ENCODE measurements at places on chromosomes 2 and 18.

DNA sequence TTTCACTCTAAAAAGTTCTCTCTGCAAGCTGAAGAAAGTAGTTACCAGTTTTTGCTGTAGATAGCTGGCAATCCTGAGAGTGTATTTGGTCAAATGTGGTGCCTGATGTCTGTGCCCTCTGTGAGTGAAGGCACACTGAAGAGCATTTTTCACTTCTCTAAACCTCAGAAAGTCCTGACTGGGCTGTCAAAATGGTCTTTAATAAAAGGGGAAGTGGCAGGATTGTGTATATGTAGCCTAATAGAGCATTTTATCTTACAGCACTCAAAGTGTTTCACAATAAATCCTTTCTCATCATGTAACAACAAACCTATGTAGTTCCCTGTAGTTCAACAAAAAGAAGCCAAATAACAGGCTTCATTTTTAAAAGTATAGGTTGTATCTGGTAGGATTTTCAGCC lies 1552.3 kb upstream of the SLC39A10 start:
- peak; percentile 6 for DNase-seq

DNA sequence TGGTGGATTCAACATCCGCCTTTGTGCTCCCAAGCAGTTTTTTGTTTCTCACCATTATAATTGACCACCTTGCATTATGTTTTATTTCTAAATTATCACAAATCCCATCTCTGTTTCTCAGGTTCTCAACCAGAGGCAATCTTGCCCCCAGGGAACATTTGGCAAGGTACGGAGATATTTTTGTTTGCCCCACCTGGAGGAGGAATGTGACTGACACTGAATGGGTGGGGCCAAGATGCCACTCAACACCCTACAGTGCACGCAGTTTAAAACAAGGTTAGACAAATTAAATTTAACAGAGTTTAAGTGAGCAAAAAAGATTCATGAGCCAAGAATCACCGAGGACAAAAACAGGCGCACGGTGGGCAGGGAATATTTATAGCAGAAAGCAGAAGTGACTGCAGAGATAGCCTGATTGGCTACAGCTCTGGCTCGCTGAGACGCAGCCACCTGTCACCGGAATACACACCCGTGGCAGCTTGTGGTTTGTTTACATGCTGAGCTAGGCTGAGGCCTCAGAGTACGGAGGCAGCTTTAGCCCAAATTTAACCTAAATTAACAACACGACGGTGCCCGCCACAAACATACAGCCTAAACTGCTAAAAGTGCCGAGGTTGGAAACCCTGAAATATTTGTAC lies 150.0 kb upstream of the ALKAL2 start:
- no peak for DNase-seq

DNA sequence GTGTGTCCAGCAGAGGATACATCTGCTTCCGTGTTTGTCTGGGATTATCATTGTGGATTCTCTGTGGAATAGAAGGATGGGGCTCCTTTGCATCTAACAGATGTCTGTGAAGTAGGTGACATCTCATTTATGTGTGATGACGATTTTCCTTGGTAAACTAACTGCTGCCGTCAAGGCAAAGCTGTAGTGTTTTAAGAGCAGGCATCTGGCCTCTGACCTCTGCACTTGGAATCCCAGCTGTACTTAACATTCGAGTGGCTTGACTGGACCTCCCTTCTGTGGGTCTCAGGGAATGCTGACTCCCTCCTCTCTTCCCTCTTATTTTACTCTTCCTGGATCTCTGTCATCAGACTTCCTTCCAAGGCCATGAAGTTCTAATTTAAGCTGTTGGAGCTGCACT lies 56.4 kb downstream of the DCDC2C start:
- no peak for DNase-seq

- DNase-seq: no peak
These were observed 149.8 kb downstream of the TSN start for GRCh38 chr2:121905201-121905600.

DNA sequence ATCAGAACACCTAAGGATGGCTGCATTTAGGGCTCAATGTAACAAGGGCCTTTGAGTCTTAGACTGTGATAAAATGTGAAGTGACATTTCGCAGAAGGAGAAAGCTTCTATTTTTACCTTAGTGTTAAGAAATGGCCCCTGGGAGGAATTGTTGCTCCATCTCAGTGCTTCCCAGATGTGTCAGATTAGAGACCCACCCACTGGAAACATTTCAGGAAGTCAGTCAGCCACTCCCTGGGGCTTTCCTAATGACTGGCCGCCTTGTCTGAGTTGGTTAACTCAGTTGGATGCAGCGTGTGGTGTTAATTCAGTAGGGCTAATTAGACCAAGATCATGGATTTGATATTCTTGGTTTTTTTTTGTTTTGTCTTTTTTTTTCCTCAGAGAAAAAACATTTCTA lies 355.9 kb downstream of the PIK3C3 start:
- DNase-seq: peak; percentile 5

- no peak for DNase-seq
These were observed 4.1 kb downstream of the ITGA4 start for GRCh38 chr2:181461056-181461997.

- DNase-seq: peak; percentile 79
These were observed 198.2 kb upstream of the SPRED2 start for GRCh38 chr2:65630643-65631042.

DNA sequence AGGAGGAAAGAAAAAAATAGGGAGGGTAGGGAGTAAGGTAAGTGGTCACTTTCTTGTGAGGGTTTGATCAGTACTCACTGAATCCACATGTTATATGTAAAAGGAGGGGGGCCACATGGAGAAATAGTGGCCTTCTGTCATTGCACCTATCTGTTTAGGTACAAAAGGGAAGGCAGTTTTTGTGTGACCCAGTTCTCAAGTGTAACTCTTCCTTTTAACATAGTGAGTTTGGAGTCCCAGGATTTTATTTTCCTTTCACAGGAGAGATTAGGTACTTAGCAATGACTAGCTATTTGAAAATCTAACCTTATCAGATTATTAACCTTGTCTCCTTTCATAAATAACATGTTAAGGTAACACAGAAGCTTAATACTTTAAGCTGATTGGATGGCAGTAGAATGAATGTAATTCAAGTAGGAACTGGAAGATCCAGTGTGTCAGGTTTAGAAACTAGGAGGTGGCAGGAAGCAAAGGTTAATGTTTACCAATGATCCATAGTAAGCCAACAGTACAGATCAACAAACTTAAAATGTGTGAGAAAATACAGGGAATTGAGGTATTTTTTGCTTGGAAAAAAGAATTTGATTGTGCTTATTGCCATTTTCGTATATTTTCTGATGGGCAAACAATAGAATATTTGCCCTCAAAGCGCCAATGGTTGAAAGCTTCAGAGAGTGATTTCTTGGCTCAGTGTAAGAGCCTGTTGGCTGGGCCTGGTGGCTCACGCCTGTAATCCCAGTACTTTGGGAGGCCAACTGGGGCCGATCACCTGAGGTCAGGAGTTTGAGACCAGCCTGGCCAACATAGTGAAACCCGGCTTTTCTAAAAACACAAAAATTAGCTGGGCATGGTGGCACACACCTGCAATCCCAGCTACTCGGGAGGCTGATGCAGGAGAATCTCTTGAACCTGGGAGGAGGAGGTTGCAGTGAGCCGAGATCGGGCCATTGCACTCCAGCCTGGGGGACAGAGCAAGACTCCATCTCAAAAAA lies 11.3 kb downstream of the HNMT start:
- no peak for DNase-seq

DNA sequence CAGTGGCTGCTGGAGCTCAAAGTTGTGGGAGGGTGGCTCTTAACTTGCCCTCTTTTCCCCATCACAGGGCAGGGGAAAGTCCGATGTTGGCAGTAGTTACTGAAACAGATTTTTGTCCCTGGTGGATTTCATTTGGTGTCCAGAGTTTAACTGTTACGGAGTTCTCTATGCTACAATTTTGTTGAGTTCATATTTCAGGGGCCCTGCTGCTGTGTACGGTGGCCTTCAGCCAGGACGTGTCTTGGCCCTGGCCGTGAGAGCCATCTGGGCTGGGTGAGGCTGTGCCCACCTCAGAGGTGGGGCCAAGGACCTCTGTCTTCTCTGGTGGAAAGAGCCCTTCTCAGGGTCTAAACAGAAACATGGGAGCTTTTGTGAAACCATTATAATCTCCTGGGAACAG lies 67.4 kb downstream of the SH3YL1 start:
- DNase-seq: no peak

GRCh38 chr2:39657287-39657937 lies 8.3 kb upstream of the TMEM178A start:
- DNase-seq: no peak

DNA sequence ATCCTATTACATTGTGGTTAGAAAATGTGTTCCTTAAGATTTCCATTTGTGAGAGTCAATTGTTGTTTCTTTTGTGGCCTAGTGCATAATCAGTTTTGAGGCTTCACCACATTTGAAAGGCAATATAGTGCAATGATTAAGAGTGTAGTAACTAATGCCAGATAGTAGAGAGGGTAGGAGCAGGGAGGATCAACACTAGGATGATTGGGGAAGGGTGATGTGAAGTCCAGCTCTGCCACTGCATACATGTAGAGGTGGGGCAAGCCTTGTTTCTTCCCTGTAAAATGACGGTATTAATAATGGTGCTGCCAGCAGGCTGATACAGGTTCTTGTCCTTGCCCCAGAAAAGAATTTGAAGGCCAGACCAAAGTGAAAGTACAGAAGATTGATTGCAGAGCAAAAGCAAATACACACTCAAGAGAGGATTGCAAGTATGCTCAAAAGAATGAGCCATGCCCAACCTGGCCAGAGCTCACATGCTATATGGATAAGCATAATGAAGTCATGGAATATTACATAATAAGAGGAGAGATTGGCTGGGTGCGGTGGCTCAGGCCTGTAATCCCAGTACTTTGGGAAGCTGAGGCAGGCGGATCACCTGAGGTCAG lies 8.0 kb downstream of the SP100 start:
- DNase-seq: peak; percentile 52

DNA sequence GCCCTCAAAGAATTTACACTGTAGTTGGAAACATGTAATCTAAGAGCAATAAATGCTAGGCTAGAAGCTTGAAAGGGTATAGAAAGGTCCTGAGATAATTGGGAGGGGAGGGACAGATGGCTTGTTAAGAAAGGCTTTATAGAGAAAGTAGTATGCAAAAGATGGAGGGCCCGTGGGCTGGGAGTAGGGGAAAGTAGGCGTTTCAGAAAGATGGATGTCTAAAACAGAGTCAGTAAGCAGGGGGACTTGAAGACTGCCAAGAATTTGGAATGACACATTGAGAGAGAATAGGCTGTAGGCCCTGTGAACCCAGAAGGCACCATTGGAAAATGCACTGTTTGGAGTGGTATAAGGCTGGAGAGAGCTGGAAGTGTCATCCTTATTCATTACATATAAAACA lies 822 bp downstream of the PSMG2 start:
- peak; percentile 46 for DNase-seq

DNA sequence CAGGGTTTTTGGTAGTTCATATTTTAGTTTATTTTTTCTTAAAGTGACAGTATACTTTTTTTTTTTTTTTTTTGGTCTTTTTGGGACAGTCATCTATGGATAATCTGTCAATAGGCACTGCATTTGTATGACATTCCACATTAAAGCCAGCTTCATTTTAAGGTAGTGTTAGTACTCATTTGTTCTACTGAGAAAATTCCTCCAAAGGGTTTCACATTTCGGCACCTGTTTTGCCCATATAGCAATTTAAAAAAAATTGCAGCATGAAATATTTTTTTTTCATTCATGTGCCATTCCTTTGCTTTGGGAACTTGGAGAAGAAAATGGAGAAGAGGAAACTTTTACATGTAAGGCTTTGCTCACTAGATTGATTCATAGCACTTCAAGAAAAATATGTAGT lies 276.3 kb upstream of the TCF4 start:
- no peak for DNase-seq

GRCh38 chr2:223621901-223622300 lies 19.7 kb upstream of the SCG2 start:
- no peak for DNase-seq

GRCh38 chr2:7748717-7749415 lies 831.7 kb downstream of the RNF144A start:
- no peak for DNase-seq

GRCh38 chr2:227782804-227783203 lies 30.8 kb upstream of the CCL20 start:
- DNase-seq: no peak

- no peak for DNase-seq
These were observed 685.6 kb upstream of the NXPH2 start for GRCh38 chr2:139465789-139466188.

DNA sequence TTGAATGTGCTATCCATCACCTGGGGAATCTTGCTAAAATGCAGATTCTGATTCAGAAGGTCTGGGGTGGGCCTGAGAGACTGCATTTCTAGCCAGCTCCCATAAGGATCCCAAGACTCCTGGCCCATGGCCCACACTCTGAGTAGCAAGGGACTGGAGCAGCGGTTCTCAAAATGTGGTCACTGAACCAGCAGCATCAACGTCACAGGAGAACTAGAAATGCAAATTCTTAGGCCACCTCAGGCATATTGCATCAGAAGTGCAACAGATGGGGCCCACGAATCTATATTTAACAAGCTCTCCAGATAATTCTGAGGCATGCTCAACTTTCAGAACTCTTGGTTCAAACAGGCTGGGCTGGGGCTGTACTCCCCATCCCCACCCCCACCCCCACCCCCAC lies 74.6 kb downstream of the DHRS9 start:
- no peak for DNase-seq

DNA sequence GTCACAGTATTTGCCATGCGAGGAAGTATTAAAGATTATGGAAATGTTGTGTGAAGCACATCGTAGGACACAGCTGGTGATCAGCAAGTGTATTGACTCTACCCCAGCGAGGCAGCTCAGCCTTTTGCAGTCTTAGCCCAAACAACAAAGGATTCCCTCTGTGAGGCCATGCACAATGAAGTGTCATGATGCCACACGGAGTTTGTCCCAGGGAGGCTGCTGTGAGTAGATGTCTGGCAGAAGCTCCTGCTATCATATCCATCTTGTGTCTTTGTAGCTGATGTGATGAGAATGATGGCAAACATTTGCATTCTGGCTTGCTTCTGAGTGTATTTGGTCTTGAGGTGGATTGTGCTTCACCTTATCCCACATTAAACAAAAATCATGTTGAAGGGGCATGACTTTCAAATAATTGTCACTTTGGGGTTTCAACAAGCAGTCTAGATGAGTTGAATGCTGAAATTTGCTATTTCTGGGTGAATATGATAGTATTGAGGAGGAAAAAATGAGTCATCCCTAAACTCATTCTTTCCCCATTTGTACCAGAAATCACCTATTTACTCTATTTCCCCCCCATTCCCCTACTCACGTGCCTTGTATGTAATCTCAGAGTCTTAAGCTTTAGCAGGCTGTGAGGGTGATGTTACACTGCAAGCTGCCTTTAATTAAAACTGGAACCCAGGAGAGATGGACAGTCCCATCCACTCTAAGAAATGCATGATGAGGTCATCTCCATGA lies 273.5 kb downstream of the RNF144A start:
- peak; percentile 13 for DNase-seq

DNA sequence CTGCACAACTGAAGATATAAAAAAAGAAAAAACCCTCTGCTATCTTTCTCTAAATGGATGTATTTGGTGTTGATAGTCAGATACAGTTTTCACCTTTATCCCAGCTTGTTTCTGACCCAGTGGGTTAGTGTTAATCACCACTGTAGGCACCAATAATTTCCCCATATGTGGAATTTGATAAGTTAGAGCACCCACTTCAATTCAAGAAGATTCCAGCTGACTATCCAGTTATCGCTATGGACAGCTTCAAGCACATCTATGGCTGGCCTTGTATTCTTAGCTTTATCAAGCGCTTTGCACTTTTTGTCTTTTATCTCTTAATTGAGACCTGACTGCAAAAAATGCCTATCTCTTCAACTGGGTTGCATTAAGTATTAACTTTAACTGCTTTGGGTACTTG lies 200.4 kb downstream of the NR4A2 start:
- DNase-seq: no peak

- DNase-seq: no peak
These were observed 168.1 kb upstream of the SMAD2 start for GRCh38 chr18:48098538-48098937.

GRCh38 chr18:45449418-45450227 lies 165.7 kb upstream of the SLC14A2 start:
- DNase-seq: peak; percentile 30
